ENCODE measurements at places on chromosomes 4 and X. TPM values are rescaled to one million over a fixed set of nuclear protein-coding genes. Genes with fewer than 3 reads are reported as not detected.

DNA sequence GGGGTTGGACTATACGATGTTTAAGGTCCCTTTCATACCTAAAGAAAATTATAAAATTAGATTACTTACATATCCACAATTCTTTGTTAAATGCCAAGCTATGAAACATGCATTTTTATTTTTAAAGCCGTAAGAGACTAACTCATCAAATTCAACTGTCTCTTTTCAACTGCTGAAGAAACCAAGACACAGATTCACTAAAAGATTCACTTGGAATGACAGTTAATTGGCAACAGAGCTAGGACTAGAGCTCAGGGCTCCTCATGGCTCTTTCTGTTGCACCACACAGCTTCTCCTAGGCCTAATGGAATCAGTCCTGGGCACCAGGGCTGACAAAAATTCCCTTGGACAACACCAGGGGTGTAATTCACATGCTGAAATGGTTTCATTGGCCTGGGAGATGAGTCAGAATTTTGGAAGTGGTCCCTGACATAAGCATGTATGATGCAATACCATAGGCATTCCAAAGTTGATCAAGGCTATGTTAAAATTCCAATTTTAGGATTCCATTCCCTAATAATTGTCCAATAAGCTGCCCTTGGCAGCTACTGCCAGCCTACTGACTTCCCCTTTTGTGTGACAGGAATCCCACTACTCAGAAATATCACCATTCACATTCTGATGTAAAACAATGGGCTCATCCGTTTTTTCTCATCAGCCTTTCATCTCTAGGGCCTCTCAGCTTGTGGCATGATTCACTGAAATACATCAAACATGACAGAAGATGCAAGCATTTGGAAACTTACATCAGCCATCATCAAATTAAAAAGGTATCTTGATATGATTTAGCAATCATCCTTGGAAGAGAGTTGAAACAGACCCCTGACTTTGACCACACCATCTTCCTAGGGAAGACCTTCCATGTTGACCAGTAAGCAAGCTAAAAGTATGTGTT lies 54.2 kb downstream of the PLAC1 start:
- no peak for DNase-seq

NLGN3 gene
- 0.32 TPM for total RNA-seq

GRCh38 chr4:23333556-23333945 lies 556.3 kb downstream of the PPARGC1A start:
- no peak for DNase-seq

GRCh38 chr4:68655764-68656444 lies 14.5 kb downstream of the UGT2B15 start:
- DNase-seq, result no peak

DNA sequence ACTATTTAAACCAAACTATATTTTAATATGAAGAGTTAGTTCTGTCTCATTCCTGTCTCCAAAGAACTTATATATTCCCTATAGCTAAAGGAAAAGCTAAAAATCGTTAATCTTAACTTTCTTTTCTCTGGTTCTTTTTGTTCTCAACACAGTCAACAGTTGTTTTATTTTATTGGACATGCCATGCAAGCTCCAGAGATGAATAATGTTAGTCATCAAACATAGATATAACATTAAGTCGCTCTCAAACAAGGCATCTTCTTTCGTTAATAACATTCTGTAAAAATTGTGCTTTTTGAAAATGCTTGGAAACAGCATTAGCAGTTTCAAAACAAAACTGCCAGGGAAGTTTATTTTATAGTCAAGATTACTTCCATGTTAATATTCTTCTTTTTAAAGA lies 117.9 kb upstream of the GPM6A start:
- DNase-seq, result no peak

TMPRSS11D gene
- total RNA-seq, result not detected

DNA sequence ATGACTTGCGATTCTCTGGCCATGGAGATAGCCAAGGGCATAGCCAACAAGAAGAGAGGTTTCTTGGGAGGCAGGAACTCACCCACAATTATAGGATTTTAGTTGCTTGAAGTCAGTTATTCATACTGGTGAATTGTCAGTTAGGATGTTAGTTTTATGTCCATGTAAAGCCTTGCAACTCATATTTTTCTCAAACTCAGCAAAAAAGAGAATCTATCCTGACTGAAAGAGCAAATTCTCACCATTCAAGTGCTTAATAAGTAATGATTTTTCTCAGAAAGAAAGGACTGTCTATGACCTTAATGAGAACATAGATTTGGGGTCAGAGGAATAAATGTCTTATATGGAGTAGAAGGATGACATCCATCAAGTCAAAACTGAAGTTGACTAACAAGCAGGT lies 934.5 kb downstream of the STPG2 start:
- DNase-seq, result no peak

DNA sequence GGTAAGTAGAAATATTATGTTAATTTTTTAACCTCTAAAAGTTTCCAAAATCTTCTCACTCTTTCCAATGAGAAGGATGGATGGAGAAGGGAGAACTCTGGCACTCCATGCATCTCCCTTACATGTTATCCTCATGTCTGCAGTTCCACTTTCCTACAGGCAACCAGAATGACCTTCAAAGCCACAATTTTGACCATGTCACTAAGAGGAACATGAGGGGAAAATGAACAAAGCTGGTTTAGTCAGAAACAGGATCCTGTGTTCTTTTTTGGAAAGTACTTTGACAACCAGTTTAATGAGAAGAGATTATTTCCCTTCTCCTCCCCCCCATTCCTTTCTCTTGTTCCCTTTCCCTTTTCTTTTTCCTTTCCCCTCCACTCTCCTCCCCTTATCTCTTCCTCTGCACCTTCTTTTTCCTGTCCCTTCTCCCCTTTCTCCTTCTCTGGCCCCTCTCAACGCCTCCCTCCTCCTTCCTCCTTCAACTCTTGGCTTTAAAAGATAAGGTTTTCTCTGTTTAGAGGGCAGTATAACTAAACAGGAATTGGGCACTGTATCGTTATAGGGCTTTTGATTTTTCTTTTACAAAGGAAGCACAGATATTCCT lies 42.5 kb downstream of the DTHD1 start:
- no peak for DNase-seq

- DNase-seq, result peak; percentile 39
These were observed 29.0 kb upstream of the BCLAF3 start for GRCh38 chrX:20019672-20020365.

GAGE2A gene
- not detected for total RNA-seq

GRCh38 chr4:23720556-23720955 lies 169.3 kb downstream of the PPARGC1A start:
- no peak for DNase-seq

- DNase-seq, result no peak
These were observed 16.4 kb downstream of the TMEM154 start for GRCh38 chr4:152663203-152664066.

DNA sequence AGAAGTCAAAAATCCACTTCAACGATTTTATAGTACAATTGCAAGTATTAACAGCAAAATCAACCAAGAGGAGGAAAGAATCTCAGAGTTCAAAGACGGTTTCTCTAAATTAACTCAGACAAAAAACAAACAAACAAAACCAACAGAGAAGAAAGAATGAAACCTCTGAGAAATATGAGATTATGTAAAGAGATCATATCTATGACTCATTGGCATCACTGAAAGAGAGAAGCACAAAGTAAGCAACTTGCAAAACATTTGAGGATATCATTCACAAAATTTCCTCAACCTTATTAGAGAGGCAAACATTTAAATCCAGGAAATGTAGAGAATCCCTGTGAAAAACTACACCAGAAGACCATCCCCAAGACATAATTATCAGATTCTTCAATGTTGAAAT lies 370.4 kb downstream of the INPP4B start:
- no peak for DNase-seq

- no peak for DNase-seq
These were observed 66.0 kb downstream of the PLAC1 start for GRCh38 chrX:134592303-134592702.

NCAPG gene
- 0.77 TPM for total RNA-seq

GRCh38 chr4:122232633-122233032 lies 80.5 kb downstream of the BLTP1 start:
- DNase-seq, result no peak

- no peak for DNase-seq
These were observed 70.3 kb upstream of the DDX60 start for GRCh38 chr4:168388890-168389289.

DNA sequence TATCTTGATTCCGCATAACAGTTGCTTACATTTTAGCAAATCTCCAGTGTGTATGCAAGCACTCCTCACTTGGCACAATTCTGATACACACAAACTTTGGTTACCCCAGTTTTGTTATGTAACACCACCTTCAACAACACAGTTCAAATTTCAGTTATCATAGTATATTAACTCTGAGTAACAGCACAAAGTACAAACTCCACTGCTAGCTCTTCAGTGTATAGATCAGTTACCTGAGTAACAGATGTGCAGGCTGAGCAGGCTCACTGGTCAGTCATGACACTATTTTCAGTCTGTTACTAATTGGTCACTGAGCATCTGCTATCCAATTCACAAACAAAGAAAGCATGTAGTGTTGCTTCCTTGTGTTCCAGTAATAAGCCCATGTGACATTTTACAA lies 55.4 kb downstream of the PKD2 start:
- DNase-seq, result no peak

DNA sequence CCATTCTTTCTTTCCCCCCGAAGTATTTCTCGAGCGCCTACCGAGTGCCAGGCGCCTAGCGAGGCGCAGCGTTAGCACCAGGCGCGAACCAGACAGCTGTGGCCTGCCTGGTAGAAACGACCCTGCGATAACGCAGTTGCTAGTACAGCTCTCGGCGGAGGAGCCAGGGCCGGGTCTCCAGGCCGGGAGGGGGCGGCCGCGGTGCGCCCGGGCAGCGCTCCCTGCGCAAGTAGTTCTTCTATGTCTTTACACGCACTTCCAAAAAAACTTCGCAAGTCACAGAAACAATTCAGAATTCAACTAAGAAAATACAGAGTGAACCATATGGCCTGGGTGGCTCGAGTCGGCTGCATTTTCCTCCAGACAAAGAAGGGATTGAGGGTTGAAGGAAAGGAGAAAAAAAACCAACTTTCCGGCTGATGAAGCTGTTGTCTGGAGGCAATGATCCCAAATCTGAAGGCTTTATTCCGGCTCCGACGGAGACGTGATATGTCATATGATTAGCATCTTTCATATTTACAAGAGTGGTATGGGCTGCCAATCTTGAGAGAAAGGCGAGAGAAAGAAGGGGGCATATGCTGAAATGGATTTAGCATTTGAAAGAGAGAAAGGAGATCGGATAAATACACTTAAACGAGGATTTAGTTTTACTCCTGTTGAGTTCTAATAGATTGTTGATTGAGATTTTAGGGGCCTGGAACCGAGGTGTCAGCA lies 7.2 kb upstream of the NEUROG2 start:
- DNase-seq, result peak; percentile 66

DNA sequence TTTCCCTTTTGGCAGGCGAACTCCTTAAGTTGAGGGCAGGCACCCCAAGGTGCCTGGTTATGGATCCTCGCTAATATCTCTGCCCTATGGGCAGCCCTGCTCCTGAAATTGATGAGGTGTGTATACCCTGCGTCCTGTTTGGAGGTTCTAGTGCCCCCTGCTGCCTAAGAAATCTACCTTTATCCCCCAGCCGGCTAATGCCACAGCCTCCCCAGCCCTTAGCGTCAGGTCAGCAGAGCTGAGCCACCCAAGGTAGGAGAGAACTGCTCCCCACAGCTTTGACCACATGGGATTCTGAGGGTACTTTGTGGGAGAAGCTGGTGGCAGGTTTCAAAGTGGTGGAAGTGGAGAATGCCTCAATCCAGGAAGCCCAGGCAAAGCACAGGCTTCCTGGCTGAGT lies 50.8 kb downstream of the ANAPC4 start:
- DNase-seq, result no peak

GRCh38 chr4:182425302-182425701 lies 182.1 kb downstream of the TENM3 start:
- DNase-seq, result no peak

DNA sequence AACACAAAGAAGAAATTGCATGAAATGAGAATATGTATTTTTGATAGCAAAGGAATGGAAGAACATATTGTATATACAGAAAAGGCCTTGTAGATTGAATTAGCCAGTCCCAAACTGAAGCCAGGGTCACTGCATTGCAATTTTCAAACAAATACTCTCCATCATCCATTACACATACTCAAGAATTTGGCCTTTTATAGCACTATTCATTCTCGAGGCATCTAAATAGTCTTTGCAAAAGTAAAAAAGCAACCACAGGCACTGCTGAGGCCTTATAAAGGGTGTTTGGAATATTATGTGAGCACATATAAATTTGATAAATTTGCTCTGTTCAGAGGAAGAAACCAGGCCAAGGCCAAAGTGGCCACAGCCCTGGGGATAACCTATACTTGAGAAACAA lies 123.0 kb downstream of the ZNF827 start:
- DNase-seq, result no peak

GRCh38 chr4:3202836-3203820 lies 45.8 kb upstream of the MSANTD1 start:
- DNase-seq, result no peak

- DNase-seq, result peak; percentile 87
These were observed 2.9 kb downstream of the ARHGAP4 start for GRCh38 chrX:153922932-153923857.

- DNase-seq, result no peak
These were observed 103.1 kb upstream of the LSM6 start for GRCh38 chr4:146072376-146072775.

MAGEA9B gene
- total RNA-seq, result not detected

- DNase-seq, result no peak
These were observed 204.5 kb downstream of the ZNF674 start for GRCh38 chrX:46340696-46341095.

GRCh38 chr4:8321771-8322170 lies 52.2 kb downstream of the HTRA3 start:
- DNase-seq, result no peak

SPANXC gene
- total RNA-seq, result not detected

- no peak for DNase-seq
These were observed 287.5 kb downstream of the CAMK2D start for GRCh38 chr4:113474017-113474416.

UGT8 gene
- total RNA-seq, result 0.14 TPM

- peak; percentile 20 for DNase-seq
These were observed 58.2 kb upstream of the DYNLT3 start for GRCh38 chrX:37905436-37906147.

GRCh38 chr4:42080306-42080705 lies 72.1 kb downstream of the BEND4 start:
- DNase-seq, result no peak

GRCh38 chr4:155007660-155008176 lies 200.7 kb upstream of the NPY2R start:
- DNase-seq, result no peak

- peak; percentile 38 for DNase-seq
These were observed 16.0 kb downstream of the XG start for GRCh38 chrX:2767631-2768455.

DNA sequence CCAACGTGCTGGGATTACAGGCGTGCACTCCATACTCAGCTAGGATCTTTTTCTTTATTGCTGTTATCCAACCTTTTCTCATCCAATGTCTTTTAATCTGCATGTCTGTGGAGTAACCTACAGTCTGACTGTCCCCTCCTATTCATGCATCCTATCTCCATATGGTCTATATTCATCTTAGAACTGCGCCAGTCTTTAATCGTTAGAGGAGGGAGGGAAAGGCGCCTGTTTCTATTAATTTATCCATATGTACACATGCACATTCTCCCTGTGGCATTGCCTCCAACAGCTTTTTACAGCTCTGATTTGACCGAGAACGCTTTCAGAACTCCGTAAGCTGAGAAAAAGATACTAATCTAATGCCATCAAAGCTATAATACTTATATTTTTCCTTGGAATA lies 9.8 kb downstream of the DCTD start:
- no peak for DNase-seq

IL2RG gene
- 0.44 TPM for total RNA-seq

- DNase-seq, result peak; percentile 23
These were observed 38.2 kb downstream of the STARD8 start for GRCh38 chrX:68685685-68686084.
